ENCODE measurements at places on chromosomes 7 and 10. TPM values are rescaled to one million over a fixed set of nuclear protein-coding genes. Genes with fewer than 3 reads are reported as not detected.

GRCh38 chr10:18699849-18700840 lies 40.9 kb downstream of the ARL5B start:
- no peak for DNase-seq

DNA sequence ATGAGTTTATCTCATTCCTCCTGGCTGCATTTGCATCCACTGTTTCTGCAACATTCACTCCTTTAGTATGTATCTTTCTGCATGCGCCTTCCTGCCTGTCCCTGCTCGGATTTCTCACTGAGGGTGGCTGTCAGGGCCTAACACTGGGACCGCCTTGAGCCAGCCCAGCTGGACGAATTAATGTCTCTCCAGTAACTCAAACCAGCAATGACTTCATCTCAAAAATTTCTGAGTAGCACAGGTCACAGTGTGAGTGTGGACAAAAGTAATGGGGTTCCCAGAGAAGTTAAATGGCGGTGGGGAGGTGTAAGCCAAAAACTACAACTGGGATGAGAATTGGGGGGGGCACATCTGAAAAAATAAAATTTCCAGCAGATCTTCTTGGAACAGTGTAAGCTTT lies 444.0 kb upstream of the MGMT start:
- no peak for DNase-seq

DNA sequence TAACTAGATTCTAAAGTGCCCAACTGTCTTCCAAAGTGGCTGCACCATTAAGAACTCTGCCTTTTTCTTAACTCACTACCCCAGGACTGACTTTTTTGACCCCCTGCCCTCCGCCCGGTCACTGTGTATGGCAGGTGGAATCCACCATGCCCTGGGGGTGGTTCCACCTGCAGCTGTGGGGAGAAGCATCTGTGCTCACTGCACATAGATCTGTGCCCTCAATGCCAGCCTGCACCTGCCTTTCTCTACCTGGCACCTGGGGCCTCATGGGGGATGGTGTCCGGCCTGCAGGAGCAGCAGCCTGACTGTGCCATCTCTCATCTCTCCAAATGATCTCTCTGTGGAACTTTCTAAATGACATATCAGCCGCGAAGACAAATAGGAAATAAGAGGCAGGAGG lies 353.5 kb downstream of the PAXIP1 start:
- no peak for DNase-seq

DNA sequence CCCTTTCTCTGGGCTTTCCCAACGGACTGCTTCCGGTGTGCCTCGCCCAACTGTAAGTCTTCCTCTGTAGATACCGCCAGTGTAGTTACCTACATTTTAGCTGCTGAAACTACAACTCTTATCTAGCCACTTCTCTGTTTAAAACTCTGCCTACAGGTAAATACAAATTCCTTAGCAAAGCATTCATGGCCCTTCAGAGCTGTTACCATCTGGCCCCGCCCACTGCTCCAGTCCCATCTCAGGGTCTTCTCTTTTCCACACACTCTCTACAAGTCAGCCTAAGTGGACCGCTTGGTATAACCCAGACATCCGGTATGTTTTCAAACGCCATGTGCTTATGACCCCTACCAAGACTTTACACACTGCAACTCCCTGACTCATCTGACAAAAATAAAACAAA lies 41.0 kb upstream of the LAMB4 start:
- DNase-seq = no peak

- no peak for DNase-seq
Observed at GRCh38 chr10:51700228-51700817, 928 bp upstream of the CSTF2T start.

DNA sequence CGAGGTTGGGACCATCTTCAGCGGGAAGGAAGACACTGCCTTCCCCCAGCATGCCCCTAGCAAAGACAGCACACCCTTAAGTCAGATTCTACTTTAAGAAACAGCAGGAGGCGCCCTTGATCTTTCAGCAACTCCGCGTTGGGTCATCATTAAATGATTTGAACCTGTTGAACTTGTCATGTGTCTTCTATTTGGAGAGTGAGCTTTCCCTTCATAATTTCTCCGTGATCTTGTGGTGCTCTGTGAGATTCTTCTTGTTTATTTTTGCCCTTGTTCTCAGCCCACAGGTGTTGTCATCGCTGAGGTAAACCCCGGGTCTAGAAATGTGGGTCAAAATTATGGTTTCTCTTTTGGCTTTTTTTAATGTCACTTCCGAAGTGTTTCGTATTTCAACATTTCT lies 49.5 kb upstream of the PITRM1 start:
- no peak for DNase-seq

- no peak for DNase-seq
Observed at GRCh38 chr10:32937911-32938424, 20.1 kb downstream of the ITGB1 start.

GRCh38 chr10:94640562-94640961 lies 43.0 kb upstream of the CYP2C18 start:
- no peak for DNase-seq

Gene NRCAM
- total RNA-seq = 1.9 TPM

Measured in omental fat pad (tissue), 4 donors.